ENCODE measurements at places on chromosomes 3 and 15.

DNA sequence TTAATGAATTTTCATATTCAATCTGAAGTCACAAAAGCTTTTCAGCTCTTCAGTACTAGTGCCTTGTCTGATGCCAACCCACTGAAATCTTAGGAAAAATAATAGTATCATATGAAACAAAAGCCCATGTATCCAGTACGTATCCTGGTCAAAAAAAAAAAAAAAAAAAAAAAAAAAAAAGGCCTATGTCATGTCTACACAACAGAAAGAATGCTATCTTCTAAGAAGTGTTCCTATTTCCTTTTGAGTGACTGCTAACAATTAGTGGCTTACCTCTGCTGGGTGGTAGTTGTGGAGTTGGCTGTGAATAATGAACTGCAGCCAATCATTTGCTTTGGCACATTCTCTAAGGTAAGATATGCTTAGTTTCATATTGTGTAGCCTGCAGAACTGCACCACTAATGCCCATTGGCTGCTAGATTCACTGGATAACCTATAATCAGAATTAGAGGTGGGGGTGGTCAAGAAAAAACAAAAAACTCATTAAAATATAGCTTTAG lies 59.6 kb downstream of the EIF3J start:
- no peak for DNase-seq

DNA sequence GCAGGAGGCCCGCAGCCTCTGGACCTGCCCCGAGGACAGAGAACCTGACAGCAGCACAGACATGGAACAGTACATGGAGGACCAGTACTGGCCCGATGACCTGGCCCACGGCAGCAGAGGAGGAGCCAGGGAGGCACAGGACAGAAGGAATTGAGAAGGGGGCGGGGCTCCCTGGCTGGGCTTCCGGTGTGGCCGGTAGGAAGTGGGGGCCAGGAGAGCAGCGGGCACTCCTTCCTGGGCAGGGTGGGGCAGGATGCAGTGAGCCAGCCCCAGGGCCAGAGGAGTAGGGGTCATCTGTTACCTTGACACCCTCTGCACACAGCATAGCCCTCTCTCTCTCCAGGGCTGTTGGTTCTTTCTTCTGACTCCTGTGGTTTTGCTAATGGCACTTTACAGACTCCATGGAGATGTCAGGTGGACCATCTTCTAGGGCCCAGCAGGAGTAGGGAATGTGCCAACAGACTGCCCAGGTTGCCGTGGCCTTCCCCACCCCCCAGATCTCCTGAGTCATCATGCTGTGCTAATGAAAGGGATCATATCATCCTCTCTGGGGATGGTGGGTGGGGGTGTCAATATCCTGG lies 8.6 kb upstream of the ISG20 start:
- DNase-seq: peak; percentile 47

DNA sequence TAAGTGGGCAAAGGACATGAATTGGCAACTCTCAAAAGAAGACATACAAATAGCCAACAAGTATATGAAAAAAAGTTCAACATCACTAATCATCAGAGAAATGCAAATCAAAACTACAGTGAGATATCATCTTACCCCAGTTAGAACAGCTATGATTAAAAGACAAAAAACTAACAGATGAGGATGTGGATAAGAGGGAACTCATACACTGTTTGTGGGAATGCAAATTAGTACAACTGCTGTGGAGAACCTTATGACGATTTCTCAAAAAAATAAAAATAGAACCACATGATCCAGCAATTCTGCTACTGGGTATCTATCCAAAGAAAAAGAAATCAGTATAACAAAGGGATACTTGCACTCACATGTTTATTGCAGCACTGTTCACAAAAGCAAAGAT lies 28.6 kb downstream of the NEK10 start:
- no peak for DNase-seq

DNA sequence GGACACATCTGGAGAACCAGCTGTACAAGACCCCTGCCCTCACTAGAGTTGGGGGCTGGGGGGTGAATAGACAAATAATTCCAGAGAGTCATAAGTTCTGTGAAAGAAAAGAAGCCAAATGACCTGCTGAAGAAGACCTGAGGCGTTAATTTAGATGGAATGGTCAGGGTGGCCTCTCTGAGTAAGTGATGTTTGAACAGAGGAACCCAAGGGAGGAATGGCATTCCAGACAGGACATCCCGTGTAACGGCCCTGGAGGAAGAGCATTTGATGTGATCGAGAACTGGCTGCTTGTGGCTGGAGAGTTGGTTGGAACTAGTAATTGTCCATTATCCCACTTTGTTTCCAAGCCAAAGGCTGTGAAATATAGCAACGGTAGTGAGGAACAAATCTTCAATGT lies 1.7 kb downstream of the NR2C2 start:
- DNase-seq: no peak

DNA sequence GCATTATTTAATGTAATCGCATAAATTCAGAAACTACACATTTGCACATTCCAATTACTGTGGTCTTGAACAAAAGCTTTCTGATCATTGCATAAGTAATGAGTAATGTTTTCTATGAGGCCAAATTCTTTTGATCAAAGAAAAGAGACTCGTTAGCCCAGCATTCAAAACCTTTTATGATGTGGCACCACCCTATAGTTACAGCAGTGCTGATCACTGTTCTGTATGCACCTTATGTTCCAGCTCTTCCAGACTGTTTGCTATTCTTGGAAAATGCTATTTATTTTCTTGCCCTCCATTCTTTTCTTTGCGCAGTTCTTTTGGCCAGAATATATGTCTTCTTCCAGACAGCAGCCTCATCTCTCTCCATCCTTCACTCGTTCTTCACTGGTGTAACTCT lies 42.3 kb downstream of the MAP3K13 start:
- DNase-seq: peak; percentile 34

DNA sequence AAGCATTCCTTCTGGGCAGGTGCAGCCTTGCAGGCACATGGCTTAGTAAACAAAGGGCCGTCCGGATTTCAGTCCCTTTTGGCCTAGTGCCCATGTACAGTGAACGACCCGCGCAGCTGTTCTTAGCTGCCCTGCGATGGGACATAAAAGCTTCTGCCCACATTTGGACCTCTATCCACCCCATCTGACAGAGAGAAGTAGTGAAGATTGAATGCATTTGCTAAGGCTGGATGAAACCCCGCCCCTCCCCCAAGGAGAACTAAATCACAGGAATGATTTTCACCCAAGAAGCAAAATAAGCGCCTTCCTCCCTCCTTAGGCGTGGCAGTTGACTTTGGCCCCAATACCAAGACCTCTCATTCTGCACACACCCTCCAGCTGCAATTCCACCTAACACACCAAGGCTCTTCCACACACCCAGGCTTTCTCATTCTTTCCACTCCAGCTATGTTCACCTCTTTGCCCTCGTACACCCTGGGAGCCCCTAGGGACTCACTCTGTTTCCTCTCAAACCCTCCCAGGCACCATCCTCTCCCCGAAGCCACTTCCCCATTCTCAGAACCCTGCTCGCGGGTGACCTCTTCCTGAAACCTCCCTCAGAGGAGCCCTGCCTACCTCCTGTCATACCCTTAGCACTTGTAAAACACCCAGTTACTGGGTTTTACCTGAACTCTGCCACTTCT lies 14.1 kb upstream of the HRH1 start:
- DNase-seq: peak; percentile 50

- DNase-seq: no peak
Observed at GRCh38 chr15:58669108-58669507, 80.4 kb downstream of the ADAM10 start.

DNA sequence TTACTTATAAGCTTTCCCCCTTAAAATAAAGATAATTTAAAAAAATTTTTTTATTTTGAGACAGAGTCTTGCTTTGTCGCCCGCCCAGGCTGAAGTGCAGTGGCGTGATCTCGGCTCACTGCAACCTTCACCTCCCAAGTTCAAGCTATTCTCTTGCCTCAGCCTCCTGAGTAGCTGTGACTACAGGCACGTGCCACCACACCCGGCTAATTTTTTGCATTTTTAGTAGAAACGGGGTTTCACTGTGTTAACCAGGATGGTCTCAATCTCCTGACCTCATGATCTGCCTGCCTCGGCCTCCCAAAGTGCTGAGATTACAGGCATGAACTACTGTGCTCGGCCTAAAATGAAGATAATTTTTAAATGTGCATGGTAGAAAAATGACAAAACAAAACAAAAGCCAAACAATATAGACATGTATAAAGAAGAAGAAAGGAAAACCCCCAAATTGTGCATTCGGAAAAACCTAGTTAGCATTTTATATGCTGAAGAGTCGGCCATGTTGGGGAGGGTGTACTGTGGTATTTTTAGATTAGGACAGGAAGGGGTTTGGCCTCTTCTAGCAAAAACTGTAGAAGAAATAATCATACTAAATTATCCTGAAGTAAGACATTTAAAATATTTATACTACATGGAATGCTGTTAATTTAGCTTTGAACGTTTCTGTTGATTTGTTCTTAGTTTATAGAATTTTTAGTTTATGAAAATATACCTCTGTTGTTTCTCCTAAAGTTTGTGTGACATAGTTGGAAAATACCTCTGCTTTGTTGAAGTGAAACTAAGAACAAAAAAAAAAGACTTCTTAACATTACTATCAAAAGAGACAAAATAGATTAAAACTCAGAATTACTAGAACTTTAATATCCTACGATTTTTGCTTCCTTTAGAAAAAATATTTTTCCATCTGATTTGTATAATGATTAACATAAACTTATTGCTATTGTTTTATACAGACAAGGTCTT lies 7.4 kb downstream of the APPL1 start:
- DNase-seq: no peak

DNA sequence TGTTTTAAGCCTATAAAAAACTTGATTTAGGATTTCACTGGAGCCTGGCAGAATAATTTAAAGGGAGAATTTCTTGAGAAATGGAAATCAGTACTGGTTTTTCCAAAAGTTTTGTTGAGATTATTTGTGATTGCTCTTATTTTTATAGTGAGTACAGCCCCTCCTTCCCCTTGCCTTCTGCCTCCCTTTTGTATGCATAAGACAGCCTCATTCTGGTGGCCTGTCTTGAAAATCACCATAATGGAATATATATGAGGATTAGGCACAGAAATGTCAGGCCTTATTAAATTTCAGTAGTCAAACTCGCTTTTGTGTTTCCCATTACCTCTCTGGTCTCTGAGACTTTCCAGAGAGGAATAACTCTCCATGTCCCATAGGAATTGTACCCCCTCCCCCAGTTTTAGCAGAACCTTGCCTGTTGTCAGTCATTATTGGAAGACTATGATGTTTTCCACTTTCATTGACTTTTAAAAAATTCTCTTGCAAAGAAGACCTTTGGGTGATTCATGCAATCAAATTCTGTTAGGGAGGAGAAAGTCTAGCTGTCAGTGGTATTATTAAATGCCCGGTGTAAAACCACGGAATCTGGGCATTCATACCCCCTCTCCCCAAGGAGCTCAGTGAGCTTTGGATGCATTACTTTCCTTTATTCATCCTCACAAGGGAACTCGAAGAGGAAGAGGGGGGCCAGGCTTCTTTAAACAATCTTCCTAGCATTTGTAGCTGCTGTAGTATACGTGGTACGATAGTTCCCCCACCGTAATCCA lies 171.6 kb upstream of the TSC22D2 start:
- DNase-seq: no peak
